ENCODE measurements at places on chromosomes 16 and 17.

DNA sequence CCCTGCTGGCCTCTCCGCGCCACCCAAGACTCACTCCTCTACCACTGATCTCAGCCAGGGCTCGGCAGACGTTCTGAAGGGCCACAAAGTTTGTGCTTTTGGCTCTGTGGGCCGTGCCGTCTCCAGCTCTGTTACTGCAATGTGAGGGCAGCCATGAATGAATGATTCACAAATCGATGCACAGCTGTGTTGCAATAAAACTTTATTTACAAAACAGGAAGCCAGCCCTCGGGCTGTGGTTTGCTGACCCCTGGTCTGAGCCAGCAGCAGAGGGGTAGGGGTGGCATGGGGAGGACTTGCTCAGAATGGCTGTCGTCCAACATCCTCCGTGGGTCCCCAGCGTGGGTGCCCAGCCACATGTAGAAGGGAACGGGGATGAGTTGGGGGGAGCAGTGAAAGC lies 63.0 kb upstream of the PVALEF start:
- no peak for DNase-seq

DNA sequence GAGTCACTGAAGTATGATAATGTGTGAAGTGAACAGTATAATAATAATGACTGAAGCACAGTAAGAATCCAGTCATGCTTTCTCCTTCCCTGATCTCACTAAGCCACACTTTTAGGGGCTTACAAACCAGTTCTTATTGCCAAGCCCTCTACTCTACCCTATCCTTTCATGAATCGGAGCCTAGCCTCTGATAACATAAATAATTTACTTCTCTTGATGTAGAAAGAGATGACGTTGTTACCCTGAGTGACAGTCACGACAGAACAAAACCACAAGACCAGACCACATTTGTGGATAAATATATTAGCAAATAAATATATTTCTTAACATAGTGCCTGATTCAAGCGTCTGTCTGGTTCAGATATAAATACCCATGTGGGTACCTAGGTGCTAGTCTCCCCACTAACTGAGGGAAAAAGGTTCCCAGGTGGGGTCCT lies 1.4 kb upstream of the SUPT4H1 start:
- no peak for DNase-seq

DNA sequence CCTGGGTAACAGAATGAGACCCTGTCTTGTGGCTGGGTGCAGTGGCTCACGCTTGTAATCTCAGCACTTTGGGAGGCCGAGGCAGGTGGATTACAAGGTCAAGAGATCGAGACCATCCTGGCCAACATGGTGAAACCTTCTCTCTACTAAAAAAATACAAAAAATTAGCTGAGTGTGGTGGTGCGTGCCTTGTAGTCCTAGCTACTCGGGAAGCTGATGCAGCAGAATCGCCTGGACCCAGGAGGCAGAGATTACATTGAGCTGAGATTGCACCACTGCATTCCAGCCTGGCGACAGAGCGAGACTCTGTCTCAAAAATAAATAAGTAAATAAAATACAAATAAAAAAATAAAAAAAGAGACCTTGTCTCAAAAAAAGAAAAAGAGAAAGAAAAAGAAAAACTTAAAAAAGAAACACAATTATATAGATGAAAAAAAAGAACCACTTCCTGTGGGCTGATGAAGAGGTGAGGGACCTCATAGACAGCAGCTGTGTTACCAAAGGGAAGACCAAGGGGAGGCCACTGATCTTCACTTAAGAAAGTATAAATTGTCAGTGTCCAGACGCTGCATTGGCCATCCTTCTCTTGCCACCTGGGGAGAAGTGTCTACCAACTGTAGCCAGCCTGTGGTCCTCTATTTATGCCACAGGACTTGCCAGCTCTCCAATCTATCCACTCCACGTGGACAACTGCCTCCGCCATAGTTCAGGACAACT lies 24.4 kb upstream of the SMG1 start:
- DNase-seq: no peak

DNA sequence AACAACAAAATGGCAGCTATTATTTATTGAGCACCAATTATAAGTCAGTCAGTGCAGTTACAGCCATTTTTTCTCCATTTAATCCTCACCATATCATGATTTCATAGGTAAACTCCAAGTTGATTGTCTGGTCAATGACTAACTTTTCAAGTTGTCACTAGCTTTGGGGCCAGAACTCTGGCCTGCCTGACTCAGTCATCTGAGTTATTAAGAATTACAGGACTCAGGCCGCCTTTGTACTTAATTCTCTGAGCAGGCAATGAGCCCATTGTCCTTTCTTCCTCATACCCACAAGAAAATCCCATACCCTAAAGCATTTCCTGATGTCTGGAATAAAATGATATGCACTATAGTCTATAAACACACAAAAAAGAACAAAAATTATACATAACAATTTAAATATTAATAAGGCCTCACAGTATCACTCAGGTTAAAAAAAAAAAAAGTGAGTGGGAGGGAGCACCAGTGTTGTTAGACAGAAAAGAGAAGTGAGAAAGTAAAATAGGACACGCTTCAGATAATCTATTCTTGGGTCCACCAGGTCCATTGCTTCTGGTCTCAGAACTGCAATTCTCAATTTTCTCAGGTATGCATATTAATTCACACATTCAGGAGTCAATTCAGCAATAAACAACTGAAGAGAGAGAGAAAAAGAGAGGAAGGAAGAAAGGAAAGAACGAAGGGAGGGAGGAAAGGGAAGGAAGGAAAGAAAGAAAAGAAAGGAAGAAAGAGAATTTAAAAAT lies 70.2 kb downstream of the SPAG9 start:
- DNase-seq: no peak

DNA sequence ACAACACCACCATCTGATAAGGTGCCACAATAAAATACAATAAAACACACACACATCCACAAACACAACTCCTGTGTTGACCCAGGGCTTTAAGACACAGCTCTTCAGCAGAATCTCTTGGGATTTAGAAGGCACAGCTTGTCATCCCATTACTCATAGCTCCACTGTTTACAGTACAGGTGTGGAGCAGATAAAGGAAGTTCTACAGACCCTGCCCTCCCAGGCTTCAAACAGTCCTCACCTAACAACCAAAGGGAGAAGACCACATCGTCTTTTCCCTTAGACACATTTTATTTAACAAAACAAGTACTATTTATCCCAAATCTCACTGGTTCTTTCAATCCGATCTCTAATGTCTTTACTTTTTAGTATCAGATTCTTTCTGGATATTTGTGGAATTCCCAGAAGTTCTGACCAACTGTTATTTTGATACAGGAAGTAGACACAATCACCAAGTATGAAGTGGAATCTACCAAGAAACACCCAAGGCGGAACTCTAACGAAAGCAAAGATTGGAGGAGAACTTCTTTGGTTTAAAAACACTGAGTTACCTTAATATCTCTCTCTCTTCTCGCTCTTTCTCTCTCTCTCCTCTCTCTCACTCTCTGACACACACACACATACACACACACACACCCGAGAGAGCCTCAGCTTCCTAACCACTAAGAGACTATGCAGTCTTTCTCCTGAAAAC lies 46.1 kb downstream of the CYTH1 start:
- DNase-seq: no peak

- no peak for DNase-seq
Measured at GRCh38 chr16:11342021-11342855, 3.0 kb upstream of the RMI2 start.

- no peak for DNase-seq
Measured at GRCh38 chr17:39484178-39484577, 22.9 kb downstream of the CDK12 start.

- DNase-seq: peak; percentile 27
Measured at GRCh38 chr17:74485841-74486240, 19.4 kb downstream of the CD300A start.

DNA sequence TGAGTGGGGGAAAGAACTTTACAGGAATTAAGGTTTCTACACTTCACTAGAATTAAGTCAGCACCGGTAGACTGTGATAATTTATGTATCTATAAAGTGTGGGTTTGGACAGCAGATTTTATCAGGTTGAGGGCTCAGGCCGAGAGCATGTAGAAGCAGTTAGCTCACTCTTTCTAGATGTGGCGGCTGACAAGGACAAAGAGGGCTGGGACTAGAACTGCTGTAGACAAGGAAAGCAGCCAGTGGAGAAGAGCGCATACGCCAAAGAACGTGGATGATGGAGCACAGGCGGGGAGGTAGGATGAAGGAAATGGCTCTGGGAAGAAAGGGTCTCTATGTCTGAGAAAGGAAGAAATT lies 504 bp upstream of the GOSR1 start:
- DNase-seq: peak; percentile 70

Data from activated effector memory CD4-positive, alpha-beta T cell treated with anti-CD3 and anti-CD28 coated beads, Interleukin-2, amount 50 U/mL, for 16 hours (primary cell).